ENCODE measurements at places on chromosomes 3 and 15. TPM values are rescaled to one million over a fixed set of nuclear protein-coding genes. Genes with fewer than 3 reads are reported as not detected.

DNA sequence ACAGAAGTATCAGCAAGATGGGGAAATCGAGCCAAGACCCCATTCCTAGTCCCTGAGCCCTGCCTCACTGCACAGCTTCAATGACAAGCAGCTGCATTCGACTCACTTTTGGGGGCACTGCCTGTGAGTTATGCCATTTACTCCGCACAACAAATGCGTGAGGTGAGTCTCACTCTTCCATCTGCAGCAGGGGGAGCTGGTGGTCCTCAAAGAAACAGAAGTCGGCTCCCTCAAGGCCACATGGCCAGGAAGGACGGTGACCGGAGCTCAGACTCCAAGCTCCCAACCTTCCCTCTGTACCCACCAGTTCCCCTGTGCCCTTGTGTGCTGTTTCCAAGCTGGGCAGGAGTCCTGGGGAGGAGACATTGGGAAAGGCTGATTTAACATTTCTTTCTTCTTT, 127.7 kb upstream of the IQSEC1 start:
- peak; percentile 47 for DNase-seq

DNA sequence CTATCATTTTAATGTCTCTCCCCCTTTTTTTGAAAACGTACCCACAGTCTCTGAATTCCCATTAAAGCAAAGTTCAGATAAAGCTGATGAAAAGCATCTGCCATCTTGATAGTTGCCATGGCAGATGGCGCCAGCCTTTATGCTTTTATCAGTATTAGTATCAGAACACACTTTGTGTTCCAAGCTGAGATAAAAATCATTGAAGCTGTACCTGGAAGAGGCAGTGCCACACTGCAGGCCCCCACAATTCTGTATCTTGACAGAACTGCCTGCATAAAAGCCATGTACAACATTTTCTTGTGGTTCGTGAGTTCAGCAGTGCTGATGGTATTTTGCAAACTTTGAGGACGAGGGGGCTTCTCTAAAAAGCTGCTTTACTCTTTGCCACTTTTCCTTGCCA, 311.7 kb downstream of the SATB1 start:
- no peak for DNase-seq

CEP19 gene
- total RNA-seq: 3.6 TPM

- no peak for DNase-seq
Observed at GRCh38 chr3:104474011-104474410, 892.7 kb upstream of the ALCAM start.

RGMA gene
- total RNA-seq: 2.5 TPM

Data from osteoblast (primary cell).